ENCODE measurements at places on chromosomes 1 and 21.

DNA sequence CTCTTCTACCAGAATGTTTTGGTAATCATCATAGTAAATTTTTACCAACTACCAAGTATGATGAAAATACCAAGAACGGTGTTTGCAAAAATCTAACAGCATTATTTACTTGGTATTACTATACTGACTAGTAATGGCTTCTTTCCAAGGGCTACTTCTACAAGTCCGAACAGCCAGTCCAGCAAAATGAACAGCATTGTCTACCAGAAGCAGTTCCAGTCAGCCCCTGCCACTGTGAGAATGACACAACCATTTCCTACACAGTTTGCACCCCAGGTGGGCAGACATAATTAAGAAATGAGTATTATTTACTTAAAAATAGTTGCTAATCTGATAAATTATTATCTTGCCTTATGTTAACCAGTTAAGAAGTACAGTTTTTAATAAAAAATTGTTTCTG, 33.8 kb upstream of the MYOCOS start:
- DNase-seq: no peak

DNA sequence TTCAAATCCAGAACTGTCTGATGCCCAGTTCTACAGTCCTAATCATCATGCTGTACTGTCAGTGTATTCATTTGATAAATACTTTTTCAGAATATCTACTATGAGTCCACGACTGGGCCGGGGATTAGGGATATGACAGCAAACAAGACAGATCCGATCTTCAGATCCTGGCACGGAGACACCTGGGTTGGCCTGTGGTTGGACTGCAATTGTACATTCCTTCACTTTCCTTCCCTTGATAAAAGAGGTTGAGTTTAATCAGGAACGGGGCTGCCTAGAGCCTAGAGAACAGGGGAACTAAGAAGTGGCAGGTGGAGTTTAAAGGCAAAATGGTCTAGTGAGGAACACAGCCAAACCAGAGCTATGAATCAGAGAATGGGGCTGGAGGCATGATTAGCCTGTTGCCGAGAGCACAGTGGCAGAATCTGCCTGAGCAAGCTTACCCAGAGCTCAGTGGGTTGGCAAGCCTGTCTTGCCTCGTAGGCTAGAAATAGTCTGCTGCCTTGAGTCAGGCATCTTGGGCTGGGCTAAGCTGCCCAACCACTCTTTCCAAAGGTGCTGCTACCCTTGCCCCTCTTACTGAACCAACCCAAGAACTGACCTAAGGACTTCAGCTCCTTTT, 38.1 kb upstream of the PTCH2 start:
- no peak for DNase-seq

DNA sequence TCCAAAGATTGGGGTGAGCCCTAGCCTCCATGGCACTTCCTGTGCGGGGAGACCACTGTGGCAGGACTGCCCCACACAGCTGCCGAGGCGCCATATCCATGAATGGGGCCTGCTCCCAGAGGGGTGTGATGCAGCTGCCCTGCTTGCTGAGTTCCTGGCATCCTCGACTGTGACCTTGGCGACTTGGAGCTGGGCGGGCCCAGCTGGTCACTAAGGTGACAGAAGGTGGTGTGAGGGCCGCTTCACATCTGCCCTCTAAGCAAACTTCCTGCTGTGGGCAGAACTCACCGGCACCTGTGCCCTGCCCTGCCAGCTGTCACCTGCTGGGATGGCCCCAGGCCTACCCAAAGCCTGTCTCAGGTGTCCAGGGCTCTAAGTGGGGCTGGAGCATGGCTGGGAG, 9.0 kb downstream of the TMEM61 start:
- no peak for DNase-seq

DNA sequence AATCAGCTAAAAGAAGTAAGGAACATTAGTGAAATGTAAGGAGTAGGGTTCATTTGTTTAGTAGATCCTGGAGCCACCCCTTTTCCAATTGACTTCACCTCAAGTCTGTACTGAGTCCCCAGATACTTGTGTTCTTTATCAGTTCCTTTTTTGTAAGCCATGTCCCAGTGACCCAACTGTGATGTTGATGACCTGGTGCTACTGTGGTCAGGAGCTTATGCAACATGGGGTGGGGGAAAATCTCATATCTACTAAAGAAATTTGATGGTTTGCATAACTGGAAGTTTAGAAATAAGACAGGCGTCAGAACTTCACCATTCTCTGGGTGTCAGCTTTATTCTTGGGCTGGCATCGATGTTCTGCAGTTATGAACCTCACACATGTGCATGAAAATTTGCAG, 120.5 kb downstream of the LRRC7 start:
- DNase-seq: no peak

GRCh38 chr1:104932030-104932915, 1182.6 kb downstream of the AMY1C start:
- DNase-seq: no peak

DNA sequence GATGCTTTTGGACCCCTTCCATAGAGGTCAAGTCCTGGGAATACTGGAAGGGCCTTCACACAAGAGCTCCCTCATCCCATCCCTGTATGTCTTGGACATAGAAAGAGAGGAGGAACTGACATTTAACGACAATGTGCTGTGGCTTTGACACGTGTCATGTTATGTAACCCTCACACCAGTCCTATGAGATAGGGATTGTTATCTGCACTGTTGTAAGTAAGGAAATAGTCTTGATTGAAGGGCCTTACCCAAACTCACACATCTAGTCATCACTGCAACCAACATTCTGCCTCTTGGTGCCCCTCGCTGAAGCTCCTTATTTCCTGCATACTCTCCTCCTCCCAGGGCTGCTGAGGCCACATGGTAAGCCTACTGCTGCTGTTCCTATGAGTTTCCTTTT, 63.7 kb upstream of the ANGPTL1 start:
- no peak for DNase-seq

GRCh38 chr1:85178396-85178795, 22.4 kb downstream of the SYDE2 start:
- DNase-seq: no peak

DNA sequence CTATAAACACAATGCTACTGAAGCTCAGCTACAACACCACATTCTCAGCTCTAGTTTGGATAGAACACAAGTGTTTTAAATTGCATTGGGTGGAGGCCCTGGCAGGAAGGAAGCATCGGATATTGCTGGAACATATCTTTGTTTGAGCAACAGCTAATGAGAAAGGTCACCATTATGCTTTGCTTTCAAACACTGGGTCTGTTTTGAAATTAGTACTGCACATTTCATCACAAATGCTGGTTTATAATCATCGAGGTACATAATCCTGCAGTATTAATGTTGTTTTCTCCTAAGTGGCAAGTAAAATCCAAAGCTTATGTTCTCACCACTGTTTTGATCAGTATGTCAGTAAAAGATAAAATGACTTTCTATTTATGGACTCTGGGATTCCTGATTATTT, 61.5 kb upstream of the ARHGAP29 start:
- DNase-seq: no peak

- no peak for DNase-seq
Observed at GRCh38 chr1:169271098-169271497, 96.5 kb downstream of the NME7 start.

DNA sequence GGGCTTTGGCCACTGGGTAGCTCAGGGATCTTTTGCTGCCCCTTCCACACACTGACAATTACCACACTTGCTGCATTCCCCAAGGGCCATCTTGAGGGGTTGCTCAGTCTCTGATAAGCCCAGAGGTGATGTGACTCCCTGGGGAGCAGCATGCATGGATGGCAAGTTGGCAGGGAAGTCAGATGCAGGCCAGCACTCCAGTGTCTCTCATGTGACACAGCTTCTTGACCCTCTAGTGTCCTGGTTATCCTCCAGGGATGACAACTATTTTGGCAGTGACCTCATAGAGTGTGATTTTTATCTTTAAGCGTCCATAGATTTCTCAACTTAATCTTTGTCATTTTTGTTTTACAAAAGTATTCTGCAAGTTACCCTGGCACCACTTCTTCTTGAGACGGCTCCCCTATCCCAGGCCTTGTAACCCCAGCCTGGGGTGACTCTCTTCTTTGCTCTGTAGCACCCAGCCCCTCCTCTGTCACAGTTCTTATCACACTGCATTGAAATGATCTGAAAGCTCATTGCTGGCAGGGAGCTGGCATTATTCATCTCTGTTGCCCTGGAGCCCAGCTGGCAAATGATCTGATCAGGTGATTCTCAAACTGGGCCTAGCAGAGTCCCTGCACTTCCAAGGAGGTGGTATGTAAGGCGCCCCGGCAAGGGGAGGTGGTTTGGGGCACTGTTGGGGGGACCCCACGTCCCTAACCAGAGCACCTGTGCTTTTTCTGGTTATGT, 72.6 kb downstream of the TENT5C start:
- no peak for DNase-seq

GRCh38 chr1:19436716-19437476, 48.4 kb downstream of the CAPZB start:
- DNase-seq: no peak

DNA sequence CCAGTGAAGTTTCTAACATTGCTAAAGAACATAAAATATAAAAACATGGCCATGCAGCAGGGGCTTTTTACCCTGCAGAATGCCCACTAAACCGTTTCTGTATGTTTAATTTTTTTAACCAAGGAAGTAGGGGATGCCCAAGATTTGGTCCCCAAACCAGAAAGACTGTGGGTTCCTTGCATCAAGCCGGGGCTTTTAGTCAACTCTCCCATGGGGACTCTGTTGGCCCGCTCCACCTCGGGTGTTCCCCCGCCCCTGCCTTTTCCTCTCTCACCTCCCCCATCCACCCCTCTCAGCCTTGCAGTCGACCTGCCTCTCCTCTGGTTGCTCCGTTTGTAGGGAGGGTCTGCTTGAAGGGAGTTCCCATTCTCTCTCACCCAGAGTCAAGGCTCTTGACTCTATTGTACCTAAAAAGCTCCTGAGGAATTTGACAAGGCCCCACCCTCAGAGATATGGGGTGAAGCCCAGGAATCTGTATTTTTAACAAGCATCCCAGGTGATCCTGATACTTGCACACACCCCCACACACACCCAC, 117.5 kb downstream of the TOMM20 start:
- DNase-seq: no peak

GRCh38 chr1:170800812-170801211, 134.5 kb upstream of the MROH9 start:
- DNase-seq: no peak

GRCh38 chr1:225896937-225897549, 8.1 kb upstream of the LEFTY1 start:
- no peak for DNase-seq

GRCh38 chr1:101235696-101236515, 913 bp upstream of the S1PR1 start:
- DNase-seq: no peak

DNA sequence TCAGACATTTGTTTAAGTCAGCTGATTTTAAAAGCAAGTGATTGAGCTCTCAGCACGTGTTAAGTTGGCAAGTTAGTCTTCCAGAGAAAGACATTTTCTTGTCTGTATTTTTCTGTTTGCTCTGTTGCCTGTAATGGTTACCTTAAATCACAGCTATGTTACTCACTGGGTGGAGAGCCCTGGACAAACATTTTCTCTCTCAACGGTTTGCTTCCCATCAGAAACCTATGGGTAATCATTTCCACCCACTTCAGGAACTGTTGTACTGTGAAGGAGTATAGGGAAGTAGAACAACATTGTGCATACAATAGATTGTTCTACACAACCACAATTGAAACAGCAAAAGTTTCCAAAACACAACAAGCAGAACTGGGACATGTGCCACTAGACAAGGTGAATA, 113.9 kb upstream of the DPT start:
- no peak for DNase-seq

GRCh38 chr1:200336901-200337391, 72.9 kb downstream of the ZNF281 start:
- no peak for DNase-seq

DNA sequence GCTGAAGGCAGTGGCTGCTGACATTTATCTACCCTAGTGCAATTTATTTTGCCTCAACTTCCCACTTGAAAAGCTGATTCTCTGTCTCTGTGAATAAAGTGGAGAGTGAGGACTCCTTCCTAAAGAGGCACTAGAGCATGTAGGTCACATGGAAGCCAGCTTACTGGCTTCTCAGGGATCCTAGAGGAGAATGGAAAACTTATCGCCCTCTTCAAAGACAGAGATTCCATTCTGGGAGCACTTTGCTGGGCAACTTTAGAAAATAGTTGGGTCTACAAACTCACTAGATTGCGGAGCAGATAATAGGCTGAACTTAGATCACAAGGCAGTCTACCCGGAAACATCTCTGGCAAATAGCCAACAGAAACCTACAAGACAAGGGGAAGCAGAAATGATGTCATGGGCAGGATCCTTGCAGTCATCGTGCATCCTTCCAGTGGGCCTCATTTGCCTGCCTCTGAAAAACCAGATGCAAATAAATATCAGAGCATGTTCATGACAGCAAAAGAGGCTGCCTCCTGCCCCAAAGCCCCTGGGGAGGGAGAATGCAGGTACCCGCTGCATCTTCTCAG, 104.8 kb upstream of the BARHL2 start:
- DNase-seq: no peak

DNA sequence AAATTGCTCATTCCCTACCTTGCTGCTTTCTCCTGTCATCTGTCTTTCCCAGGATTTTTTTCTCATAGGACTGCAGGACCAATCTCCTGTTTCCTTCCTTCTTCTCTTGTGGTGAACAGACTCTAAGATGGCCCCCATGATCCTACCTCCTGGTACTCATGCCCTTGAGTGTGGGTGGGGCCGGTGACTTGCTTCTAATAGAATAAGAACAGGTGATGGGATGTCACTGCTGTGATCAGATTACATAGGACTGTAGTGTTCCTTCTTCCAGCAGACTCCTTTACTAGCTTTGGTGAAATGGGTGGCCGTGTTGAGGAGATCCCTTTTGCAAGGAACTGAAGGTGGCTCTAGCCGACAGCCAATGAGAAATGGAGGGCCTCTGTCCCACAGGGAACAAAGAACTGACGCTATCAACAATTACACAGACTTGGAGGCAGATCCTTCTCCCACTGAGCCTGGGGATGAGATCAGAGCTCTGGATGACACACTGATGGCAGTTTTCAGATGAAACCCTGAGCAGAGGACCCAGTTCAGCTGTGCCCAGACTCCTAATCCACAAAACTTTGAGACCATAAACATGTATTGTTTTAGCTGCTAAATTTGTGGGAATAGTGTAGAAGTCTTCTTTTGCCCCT, 7.5 kb downstream of the GSTM3 start:
- no peak for DNase-seq
